Stimulated activated CD4-positive, alpha-beta T cell treated with anti-CD3 and anti-CD28 coated beads, Interleukin-12 subunit alpha, Interleukin-12 subunit beta, amount 100 ng/mL, for 48 hours (primary cell): ENCODE measurements at places on chromosomes 6 and 20.

DNA sequence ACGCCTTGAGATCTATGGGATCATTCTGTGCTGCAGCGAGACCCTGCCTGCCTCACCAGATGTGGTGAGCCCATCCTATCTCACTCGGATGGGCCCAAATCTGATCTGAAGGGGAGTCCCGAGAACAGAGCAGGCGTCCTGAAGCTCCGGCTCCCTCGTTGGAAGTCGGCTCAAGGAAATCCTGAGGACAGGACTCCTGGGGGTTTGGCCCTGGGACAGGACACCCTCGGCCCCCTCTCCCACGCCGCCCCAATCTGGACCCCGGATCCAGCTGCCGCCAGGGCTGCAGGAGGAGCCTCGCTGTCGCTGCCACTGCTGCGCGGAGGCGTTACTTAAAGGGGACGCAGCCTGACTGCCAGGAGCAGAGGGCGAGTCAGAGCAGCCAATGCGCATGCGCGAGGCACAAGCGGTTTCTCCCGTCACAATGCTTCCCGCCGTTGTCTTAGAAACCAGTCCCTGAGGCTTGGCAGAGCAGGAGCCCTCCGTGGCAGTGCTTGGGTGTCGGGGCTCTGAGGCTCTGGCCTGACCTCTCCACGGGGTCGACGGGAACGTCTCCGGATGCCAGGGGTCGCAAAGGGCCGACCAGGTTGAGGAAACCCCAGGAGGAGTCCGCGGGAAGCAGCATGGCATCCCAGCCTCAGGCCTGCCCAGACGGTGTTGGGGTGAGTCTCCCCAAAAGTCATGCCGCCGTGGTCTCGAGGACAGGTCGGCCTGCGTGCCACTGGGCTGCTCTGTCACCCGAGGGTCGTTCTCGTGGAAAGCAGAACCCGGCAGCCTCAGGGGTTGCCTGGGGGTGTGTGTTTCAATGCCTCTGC, 1567.8 kb upstream of the DEFB115 start:
- no peak for DNase-seq

DNA sequence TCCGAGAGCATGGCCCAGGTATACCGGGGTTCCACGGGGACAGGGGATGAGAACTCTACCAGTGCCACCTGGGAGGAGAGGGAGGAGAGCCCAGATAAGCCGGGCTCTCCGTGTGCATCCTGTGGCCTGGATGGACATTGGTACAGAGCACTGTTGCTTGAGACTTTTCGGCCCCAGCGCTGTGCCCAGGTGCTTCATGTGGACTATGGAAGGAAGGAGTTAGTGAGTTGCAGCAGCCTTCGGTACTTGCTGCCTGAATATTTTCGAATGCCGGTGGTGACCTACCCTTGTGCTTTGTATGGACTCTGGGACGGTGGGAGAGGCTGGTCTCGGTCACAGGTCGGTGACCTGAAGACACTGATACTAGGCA, 1.3 kb downstream of the TDRD6 start:
- no peak for DNase-seq

GRCh38 chr6:25882051-25882496, 8.0 kb upstream of the SLC17A3 start:
- peak; percentile 5 for DNase-seq

DNA sequence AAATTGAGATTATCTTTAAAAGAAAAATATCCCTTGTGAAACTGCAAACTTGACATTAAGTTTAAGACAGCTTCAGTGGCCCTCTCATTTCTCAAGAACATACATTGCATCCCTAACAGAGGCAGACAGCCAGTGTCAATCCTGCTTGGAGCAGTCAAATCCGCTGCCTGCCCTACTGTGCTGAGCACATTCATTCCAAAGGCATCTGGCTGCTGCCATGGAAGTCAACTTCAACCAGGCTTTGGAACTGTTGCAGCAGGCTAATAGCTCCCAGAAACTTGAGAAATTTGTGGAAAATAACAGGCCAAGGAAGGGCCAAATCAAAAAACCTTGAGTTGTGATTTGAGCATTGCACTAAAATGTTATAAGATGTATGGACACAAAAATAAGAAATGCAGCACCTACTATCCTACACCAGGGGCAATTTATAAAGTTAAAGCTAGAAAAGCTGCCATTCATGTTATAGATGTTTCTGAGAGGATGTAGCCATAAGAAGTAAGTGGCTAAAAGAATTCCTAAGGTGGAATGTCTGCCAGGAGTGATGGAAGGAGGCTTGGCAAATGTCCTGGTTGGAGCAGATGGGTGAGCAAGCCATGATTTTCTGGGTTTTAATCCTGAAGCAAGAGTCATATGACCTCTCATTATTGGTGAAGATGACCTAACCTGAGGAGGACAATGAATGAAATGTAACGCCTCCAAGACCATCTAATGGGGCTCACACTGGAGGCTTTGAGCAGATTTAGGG, 31.4 kb upstream of the HAO1 start:
- DNase-seq: no peak

DNA sequence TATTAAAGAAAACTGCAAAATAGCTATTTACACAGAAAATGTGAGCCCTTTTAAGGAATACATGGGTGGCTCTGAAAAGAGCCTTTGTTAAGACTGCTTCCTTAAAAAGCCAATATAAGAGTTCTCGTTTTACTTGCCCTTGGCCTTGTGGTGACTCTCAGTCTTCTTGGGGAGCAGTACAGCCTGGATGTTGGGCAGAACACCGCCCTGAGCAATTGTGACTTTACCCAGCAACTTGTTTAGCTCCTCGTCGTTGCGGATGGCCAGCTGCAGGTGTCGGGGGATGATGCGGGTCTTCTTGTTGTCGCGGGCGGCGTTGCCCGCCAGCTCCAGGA, 111.5 kb downstream of the HFE start:
- no peak for DNase-seq

DNA sequence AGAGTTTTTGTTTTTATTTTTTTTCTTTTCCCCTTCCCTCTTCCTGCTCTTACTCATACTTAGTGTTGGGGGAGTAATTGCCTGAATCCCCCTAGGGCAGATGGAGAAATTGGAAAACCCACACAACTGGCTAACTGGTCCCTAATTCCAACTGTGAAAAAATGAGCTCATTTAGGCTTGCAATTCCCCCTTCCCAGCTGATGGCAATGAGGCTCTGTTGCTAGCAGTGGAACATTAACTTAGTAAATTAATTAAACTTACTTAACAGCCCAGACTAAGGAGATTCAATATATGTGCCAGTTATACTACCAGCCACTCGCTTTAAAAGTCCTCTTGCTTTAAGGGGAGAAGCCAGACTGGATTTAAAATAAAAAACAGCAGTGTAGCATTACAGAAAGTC, 76.6 kb downstream of the PKHD1 start:
- no peak for DNase-seq

- no peak for DNase-seq
Measured at GRCh38 chr6:109516929-109517328, 33.9 kb upstream of the ZBTB24 start.

GRCh38 chr6:74638412-74638811, 567.4 kb downstream of the COL12A1 start:
- no peak for DNase-seq

DNA sequence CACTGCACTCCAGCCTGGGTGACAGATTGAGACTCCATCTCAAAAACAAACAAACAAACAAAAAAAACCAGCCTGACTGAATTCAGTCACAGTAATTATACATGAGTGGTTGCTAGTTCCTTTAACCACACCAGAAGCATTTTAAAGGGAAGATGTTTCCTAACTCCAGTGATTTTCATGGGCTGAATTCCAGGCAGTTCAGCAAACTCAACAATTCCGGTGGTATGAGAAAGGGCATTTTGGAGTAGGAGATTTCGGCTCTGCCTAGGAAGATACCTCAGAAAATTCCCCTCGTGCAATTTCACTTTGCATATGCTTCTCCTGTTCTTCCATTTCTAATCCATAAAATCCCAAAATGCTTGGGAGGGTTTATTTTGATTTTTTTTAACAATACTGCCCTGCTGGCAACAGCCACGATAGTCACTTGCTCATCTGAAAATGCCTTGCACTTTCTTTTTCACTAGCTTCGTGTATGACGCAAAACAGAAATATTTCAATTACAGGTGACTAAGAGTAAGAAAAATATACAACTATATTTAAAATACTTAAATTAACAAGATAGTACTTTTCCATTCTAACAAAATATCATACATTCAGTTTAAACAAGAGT, 48.3 kb upstream of the IPCEF1 start:
- no peak for DNase-seq

DNA sequence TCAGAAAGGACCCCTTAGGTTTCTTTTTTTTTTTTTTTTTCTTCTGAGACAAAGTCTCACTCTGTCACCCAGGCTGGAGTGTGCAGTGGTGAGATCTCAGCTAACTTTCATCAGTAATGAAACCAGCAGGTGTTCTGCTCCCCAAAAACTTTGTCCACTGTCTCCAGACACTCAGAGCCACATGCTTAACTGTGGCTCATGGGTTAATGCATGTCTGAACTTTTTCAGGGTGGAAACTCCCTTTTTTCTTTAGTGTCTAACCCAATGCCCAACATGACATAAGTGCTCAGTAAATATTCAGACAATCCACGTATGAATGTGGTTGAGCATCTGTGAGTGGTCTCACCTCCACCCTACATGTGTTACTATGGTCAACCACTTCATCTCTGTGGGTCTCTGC, 45.4 kb downstream of the MYB start:
- no peak for DNase-seq

DNA sequence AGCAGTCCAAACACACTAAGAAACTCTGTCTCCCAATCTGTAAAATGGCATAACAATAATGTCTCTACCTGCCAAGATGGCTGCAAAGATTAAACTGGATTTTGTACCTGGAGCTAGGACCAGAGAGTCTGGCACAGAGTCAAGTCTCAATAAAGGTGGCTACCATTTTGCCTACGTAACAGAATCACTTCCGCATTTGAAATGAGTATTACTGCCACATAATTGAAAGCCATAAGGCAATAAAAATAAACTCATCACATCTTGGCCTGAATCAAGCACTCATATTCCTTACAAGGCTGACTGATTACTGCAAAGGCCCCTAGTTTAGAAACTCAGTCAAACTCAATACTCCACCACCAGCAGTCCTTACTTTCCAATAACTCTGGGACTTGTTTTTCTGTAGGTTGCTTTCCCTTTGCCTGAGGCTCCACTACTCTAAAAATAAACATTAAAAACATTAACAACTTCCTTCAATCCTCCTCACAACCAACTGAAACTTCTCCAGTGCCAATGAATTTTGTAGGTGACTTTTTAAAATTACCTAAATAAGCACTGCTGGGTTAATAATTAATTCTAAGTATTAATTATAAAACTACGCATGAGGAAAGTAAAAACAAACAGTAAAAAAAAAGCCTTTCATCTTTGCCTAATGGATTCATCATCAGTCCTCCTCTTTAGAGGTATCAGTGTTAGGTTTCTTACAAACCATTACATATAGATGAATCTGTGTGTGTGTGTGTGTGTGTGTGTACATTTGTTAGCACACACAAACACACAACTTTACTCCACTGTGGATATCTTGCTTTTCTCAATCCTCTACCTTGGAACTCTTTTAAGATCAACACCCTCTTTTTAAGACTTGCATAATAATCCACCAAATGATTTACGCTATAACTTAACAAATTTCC, 3.7 kb downstream of the KIF16B start:
- DNase-seq: no peak
